ENCODE measurements at places on chromosomes 3 and 15. TPM values are rescaled to one million over a fixed set of nuclear protein-coding genes. Genes with fewer than 3 reads are reported as not detected.
A peak's percentile ranks its signal among the peaks of the same experiment; 100 is the strongest.

- no peak for DNase-seq
Observed at GRCh38 chr3:152038490-152038889, 165.0 kb downstream of the SUCNR1 start.

DNA sequence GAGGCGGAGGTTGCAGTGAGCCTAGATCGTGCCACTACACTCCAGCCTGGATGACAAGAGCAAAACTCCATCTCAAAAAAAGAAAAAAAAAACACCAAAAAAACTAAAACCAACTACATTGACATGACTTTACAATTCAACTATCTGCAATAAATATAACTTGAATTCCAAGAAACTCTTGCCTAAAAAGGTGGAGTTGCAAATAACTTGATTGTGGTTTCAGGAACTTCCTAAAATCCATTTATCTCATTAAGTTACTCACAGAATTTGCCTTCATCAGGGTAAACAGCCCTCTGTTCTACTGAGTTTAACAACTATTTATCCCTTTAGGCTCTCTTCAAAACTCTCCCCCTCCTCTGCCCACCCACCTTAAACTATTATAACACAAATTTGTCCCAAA is 2.7 kb upstream of the MAPK6 start:
- no peak for DNase-seq

GRCh38 chr3:172846103-172846561 is 95.6 kb downstream of the ECT2 start:
- DNase-seq: no peak

DNA sequence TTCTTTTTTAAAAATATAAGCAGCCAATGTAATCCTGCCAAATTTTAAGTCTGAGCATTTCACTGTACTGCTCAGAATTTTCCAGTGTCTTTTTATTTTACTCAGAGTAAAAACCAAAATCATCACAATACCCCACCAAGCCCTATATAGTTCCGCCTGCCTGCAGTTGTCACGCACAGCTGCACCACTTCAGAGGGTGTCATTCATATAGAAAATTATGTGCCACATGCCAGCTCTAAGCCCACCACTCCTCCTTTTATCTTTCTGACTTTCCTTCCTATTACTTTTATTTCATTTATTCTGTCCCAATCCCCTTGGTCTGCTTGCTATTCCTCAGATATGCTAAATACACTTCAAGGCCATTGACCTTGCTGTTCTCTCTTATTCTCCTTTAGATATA is 233.1 kb upstream of the DPPA4 start:
- no peak for DNase-seq

Gene STRA6
- not detected for polyA plus RNA-seq

GRCh38 chr3:122530164-122530563 is 15.4 kb upstream of the KPNA1 start:
- no peak for DNase-seq

GRCh38 chr3:114034787-114035545 is 21.4 kb downstream of the CCDC191 start:
- DNase-seq: no peak

GRCh38 chr3:96209699-96210098 is 604.7 kb upstream of the EPHA6 start:
- no peak for DNase-seq

DNA sequence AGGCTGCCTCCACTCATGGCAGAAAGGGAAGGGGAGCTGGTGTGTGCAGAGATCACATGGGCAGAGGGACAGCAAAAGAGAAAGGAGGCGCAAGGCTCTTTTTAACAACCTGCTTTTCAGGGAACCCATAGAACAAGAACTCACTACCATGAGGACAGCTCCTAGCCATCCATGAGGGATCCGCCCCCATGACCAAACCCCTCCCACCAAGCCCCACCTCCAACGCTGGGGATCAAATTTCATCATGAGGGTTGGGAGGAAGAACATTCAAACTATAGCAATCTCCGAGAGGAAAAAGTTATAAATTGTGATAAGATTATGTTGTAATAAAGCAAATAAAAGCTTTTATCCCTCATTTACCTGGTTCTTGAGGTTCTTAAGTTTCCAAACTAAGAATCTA is 84.7 kb upstream of the LMCD1 start:
- DNase-seq: peak; percentile 39

DNA sequence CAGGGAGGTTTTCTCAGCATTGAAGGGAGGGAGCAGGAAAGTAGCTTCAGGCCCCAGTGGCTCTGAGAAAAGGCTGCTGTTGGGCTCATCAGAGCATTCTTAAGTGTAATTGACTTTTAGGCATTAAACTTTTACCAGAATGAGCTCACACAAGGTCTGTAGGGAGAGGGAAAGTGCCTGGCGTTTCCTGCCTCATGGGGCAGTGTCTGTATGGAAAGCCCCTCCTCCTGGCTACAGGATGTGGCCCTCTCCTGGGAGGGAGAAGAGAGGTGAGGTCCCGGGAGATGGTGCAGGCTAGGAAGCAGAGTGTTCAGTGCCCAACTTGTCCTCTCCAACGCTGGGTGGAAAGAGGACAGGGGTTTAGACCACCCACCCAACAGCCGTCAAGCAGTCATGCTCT is 21.3 kb upstream of the SCN10A start:
- DNase-seq: no peak

Gene RRP9
- polyA plus RNA-seq: 30.7 TPM

Gene RPL39L
- 14.3 TPM for polyA plus RNA-seq

DNA sequence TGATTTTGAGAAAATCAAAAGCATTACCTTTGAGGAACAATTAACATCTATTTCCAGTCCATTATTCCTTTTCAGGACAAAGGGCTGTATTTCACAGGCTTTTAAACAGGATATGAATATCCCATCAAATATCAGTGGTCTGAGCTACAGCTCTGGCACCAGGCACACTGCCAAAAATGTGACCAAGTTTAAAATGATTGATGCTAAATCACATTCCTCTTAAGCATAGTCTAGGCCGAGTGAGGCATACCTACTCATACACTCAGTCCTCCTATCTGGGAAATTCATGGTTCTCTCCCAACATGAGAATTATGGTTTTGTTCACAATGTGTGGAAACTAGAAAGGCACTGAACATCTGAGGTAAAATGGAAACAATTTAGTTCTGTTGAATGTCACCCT is 683.5 kb downstream of the TUSC7 start:
- no peak for DNase-seq

DNA sequence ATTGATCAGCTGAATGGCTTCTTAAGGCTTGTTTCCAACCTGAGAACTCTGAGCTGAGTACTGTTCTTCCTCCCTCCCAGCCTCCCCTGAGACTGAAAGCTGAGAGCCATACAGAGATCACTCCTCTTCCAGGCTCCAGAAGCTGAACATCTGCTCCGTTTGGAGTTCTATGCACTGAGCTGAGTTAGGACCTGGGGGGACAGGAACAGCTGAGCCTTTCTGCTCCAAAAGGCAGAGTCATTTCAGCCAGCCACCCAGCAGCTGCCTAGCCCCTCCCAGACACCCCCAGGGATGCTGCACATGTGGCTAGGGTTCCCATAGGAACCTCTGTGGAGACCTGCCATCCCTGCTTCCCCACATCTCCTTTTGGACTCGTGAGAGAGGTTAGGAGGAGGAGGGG is 64.2 kb upstream of the GLCE start:
- DNase-seq: no peak

GRCh38 chr3:30343861-30344260 is 262.5 kb upstream of the TGFBR2 start:
- no peak for DNase-seq

DNA sequence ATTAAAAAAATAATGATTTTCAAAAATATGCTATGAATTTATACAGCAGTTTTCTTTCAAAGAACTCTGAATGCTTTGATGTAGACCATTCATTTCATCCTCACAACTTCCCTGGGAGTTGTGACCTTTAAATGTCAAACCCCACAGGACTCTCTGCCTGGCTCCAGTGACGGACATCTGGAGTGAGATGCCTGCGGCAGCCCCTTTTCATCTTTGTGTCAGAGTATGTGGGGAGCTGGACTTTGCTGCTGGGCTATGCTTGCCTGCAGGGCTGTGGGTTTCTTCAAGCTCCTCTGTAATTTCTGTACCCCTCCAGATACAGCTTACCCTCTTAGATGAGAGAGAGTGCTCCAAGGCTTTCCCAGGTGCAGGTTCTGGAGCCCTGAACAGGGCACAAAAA is 70.6 kb upstream of the RASGRP1 start:
- DNase-seq: no peak

DNA sequence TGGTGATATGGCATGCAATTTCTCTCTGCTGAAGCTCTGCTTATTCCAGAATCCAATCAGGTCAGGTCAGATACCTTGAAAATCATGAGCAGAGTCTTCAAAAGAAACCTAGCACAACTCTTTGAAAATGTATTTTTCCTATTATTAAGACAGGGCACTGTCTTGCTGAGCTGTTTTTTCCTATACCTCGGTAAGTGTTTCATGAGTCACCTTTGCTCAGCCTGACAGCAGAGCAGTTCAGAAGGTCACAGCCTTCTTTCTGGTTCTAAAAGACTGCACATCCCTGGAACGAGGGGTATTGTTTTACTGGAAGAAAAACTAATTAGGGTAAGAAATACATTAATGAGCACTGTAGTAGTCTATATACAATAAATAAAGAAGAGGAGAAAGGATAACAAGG is 422.0 kb downstream of the SOX2 start:
- no peak for DNase-seq

GRCh38 chr15:33941279-33942063 is 26.8 kb upstream of the CHRM5 start:
- no peak for DNase-seq

- no peak for DNase-seq
Observed at GRCh38 chr3:65200310-65200970, 512.6 kb upstream of the ADAMTS9 start.

DNA sequence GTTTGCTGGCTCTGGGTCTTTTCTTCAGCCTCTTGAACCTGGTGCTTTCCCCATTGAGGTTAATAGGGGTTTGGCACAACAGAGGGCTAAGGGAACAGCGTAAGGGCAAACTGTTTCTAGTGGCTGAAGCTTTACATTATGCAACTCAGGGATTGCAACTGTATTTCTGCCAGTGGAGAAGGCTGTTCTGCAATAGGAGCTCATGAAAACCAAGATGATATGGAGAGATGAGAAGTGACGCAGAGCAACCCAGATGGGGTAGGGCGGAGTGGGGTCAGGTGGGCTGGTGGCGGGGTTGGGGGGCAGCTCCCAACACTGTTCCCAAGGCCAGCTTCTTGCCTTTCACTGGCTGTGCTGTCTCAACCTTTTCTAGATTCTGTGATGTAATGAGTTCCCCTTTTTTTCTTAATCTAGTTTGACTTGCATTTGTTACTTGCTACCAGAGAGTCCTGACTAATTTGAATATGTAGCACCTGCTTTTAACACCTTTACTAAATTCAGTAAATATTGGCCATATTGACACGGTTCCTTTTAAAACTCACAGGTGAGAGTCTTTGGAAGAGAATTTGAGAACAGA is 7.2 kb downstream of the GXYLT2 start:
- DNase-seq: no peak

DNA sequence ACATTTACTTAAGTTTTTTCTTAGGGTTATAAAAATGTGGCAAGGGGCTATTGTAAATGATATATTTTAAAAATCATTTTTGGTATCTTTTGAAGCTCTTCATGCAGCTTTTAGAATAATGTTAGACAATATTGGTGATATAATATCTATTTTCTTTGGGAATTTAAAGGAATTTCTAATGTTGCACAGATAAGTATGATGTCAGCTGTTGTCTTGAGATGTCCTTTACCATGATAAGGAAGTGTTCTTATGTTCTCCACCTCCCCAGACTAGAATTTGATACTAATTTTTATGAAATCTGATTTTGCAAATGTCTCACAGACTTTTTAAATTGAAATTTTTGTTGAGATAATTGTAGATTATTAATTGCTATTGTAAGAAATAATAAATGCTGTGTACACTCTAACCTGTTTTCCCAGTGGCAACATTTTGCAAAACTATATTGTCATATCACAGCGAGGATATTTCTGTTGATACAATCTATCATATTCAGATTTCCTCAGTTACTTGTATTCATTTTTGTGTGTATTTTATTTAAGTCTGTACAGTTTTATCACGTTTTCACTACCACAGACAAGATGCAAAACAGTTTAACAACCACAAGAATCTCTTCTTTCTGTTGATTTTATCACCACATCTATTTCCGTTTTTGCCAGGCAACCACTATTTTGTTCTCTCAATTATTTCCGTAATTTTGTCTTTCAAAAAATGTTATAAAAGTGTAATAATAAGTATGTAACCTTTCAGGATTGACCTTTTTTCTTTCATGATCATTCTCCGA is 55.4 kb downstream of the SPRED1 start:
- no peak for DNase-seq

- DNase-seq: peak; percentile 89
Observed at GRCh38 chr15:64883997-64884511, 27.6 kb upstream of the ANKDD1A start.

Gene USP19
- polyA plus RNA-seq: 36.8 TPM

Gene IGF1R
- polyA plus RNA-seq: 16.1 TPM

GRCh38 chr3:191634902-191635301 is 173.9 kb downstream of the PYDC2 start:
- DNase-seq: no peak

DNA sequence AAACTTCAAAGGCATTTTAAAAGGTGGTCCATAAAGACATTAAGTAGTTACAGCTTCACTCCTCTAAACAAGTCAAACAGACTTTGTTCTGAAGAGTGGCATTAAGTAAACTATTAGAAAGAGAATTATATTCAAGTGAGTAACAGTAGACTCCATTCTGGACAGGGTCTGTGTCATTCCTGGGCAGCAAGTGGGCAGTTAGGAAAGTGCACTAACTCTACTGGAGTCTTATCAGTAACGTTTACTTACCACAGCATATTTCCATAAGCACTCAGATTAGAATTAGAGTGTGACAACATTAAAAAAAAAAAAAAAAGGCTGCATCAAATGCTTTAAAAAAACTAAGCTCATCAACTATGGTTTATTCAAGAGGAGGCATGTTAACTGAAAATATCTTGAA is 10.6 kb downstream of the UBR1 start:
- DNase-seq: no peak

Gene SEMA3G
- 34.0 TPM for polyA plus RNA-seq

DNA sequence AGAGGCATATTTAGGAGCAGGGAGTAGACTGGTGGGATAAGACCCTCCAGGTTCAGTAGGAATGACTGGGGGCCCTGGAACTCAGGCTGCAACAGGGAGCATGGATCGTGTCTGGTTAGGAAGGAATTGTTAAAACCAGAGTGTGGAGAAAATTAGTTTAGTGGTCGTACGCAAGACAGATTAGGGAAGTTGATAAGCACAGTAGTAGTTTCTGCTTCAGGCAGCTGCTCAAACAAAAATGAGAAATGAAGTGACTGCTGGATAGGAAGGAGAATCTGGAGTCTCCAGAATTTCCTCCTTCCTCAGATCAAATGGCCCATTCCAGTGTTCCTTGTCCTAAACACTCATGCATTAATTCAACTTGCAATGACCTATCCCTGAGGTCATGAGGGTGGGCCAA is 11.2 kb downstream of the MYD88 start:
- DNase-seq: no peak

GRCh38 chr15:80609512-80609946 is 85.6 kb upstream of the ABHD17C start:
- DNase-seq: peak; percentile 87

Gene SPINT1
- polyA plus RNA-seq: 4.1 TPM

Gene ZIC4
- polyA plus RNA-seq: not detected

- peak; percentile 33 for DNase-seq
Observed at GRCh38 chr3:149245738-149246451, 24.3 kb upstream of the CP start.

All from endothelial cell of umbilical vein (primary cell).